ENCODE measurements at places on chromosomes 5 and 9.

- DNase-seq: no peak
Observed at GRCh38 chr5:122707796-122708195, 67.1 kb upstream of the SNX2 start.

DNA sequence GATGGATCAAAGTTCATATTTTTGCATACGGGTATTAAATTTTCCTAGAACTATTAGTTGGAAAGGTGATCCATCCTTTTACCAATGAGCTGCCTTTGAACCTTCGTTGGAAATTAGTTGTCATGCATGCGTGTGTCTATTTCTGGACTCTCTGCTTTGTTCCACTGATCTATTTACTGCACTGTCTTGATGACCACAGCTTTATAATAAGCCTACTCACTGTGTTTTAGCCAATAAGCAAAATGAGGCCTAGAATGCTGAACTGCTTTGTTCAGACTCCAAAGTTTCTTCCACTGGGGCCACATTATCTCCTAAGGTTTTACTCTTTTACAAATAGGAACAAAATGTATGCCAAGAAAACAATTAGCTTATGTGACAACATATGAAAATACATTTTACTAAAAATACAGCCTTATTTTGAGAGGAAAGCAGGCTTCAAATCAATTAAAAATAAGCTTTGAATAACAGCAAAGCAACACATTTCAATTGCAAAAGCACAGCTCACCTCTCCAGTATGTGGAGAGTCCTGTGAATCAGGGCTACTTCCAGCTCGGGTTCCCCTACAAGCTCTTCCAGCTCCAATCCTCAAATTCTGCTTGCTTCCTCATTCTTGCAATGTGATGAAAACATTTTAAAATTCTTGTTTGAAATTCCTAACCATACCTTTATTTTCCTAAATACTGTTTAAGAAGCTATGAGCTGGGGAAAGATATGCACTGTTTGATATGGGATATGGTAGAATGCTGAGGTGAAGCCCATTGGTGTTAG is 72.0 kb downstream of the RETREG1 start:
- peak; percentile 32 for DNase-seq

GRCh38 chr5:71744009-71744790 is 25.1 kb downstream of the CARTPT start:
- no peak for DNase-seq

DNA sequence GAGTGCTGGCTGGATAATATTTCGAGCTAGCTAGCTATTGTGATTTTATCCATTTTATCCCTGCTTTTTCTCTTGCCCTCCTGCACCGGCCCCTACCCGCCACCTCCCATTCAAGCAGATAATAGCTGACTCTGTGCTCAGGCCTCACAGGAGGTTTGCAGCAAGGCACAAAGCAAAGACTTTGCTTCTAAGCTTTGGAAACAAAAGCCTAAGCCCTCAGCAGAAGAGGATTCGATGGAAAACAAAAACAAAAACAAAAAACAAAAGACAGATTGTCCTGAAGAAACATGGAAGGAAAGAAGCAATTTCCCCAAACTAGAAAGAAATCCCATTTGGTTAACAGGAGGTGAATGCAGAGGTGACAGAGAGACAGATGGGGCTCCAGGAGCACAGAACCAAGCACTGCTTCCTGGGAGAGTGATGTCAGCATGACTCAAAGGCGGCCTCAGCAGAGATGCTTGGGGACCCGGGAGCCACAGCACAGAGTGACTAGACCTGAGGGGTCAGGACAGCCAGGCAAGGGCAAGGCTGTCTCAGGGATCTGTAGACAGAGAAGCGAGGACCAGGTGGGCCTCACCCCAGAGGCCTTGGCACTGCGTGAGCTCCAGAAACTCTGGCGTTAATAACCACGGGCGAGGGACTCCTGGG is 28.4 kb downstream of the MTX3 start:
- peak; percentile 32 for DNase-seq

GRCh38 chr9:131995382-131995781 is 84.3 kb downstream of the MED27 start:
- no peak for DNase-seq

- peak; percentile 50 for DNase-seq
Observed at GRCh38 chr5:43601454-43602260, 1.3 kb upstream of the NNT start.

GRCh38 chr5:59236986-59237385 is 654.1 kb downstream of the RAB3C start:
- peak; percentile 58 for DNase-seq

- peak; percentile 92 for DNase-seq
Observed at GRCh38 chr9:118961857-118962256, 407.4 kb downstream of the BRINP1 start.

GRCh38 chr5:160293901-160294561 is 18.3 kb downstream of the CCNJL start:
- DNase-seq: no peak

DNA sequence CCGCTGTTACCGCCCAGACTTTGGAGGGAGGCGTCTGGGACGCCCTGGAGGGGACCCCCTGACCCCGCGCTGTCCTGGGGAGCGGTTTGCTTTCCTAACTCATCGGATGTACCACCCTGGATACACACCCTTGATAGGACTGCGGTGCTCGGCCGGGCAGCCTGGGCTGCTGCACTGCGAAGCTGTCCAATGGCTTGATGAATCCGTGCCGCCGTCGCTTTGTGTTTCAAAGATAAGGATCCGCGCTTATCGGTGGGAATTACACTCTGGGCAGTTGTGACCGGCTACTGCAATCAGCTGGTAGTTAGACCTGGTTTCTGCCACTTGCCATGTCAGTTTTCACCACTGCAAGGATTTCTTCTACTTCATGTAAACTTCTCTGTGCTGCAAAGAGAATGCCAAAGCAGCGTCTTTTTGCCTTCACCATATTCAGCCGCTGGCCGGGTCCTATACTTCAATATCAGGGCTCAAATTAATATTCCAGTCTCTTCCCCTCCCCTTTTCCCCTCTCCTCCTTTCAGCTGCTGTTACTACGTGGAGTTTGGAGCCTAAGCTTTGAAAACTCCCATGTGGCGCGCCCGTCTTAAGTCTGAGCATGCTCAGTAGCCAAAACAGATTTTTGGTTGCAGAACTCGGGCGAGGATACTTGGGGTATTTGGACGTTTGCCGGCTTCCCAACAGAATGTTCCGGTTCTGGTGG is 727 bp downstream of the SMAD5 start:
- DNase-seq: peak; percentile 57

DNA sequence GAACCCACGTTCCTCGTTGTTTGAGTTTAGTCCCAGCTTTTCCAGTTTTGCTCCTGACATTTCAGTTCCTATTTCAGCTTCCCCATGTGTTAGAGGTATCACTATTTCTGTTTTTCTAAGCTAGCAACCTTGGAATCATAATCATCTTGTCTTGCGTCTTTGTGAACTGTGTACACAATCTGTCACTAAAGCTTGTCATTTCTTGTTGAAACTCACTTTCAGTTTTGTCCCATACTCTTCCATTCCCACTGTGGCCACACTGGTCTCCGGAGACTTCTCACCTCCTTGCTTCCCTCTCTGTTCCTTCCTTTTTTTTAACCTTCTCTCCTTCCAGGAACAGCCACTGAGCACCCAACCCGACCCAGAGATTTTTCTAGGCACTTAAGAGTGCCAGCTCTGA is 36.9 kb downstream of the TGFBR1 start:
- DNase-seq: no peak

DNA sequence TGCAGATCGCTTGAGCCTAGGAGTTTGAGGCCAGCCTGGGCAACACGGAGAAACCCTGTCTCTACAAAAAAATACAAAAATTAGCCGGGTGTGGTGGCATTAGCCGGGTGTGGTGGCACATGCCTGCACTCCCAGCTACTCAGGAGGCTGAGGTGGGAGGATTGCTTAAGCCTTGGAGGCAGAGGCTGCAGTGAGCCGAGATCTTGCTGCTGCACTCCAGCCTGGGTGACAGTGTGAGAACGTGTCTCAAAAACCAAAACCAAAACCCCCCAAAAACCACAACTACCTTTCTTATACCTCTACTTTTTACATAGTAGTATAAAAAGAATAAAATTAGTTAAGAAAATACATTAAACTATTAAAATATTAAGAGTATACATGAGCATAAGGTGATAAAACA is 121.2 kb downstream of the RAPGEF6 start:
- no peak for DNase-seq

- DNase-seq: no peak
Observed at GRCh38 chr9:92739346-92739970, 25.2 kb downstream of the BICD2 start.

DNA sequence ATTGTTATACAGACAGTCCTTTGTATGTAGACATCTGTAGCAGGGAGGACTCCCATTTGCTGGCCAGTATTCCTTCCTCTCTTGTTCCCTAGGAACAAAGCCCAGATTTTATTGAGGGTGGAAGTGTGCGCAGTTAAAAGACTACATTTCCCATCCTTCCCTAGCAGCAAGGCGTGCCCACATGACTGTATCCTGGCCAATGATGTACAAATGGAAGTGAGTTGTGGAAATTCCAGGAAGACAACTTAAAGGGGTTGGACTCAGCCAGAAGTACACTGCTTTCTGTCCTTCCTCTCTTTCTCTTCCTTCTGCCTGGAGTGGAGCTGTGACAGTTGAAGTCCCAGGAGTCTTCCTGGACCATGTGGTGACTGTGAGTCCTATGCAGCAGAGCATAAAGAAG is 89.0 kb downstream of the HRH2 start:
- no peak for DNase-seq

DNA sequence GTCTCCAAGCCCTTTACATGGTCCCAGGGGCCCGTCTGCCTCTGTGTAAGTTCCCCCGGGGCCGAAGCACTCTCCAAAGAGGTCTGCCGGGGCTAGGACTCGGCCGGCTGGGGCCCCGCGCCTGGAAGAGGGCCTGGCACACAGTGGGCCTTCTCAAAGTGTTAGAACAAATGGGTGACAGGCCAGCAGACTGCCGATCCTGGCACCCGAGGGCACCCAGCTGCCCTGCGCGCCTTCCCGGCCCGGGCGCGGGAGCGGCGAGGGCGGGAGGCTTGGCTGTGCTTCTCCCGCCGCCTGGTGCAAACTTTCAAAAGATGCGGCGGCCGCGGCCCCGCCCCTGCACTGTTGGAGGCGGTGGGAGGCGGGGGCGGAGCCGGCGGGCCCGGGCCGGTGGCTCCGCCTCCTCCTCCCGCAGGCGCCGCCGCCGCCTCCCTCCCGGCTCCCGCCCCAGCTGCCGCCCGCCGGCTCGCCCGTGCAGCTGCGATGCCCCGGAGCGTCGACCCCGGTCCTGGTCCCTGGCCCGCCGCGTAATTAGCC is at the start of gene NEURL1B:
NEURL1B (plus strand) TSS at position 442 of the 537 bp plus-strand sequence. CDS start 144 bp downstream, outside the sequence.
- DNase-seq: peak; percentile 10

- no peak for DNase-seq
Observed at GRCh38 chr9:89408628-89409101, 89.2 kb downstream of the SEMA4D start.

- DNase-seq: no peak
Observed at GRCh38 chr9:450057-450456, 235.4 kb downstream of the DOCK8 start.

GRCh38 chr5:10600626-10601245 is 36.9 kb downstream of the ANKRD33B start:
- DNase-seq: peak; percentile 11

- no peak for DNase-seq
Observed at GRCh38 chr5:148873690-148874485, 47.5 kb downstream of the ADRB2 start.

DNA sequence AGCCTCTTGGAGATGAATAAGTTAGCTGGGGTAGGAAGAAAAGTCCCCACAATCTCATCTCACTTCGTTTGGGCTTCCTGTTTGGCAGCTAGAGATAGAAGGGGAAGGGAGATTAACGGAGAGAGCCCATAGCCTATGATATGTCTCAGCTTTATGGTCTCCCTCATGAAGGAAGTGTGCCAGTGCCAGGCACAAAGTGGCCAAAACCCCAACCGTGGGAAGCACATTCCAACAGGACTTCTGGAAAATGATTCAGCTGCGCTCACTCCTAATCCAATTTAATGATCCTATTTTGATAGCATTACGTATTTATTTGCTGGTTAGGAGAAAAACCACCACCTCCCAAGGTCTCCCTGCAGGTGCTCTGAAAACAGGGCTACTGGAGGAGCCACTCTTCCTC is 303.1 kb upstream of the CLINT1 start:
- DNase-seq: no peak

- peak; percentile 39 for DNase-seq
Observed at GRCh38 chr5:57772512-57772911, 289.9 kb upstream of the ACTBL2 start.

DNA sequence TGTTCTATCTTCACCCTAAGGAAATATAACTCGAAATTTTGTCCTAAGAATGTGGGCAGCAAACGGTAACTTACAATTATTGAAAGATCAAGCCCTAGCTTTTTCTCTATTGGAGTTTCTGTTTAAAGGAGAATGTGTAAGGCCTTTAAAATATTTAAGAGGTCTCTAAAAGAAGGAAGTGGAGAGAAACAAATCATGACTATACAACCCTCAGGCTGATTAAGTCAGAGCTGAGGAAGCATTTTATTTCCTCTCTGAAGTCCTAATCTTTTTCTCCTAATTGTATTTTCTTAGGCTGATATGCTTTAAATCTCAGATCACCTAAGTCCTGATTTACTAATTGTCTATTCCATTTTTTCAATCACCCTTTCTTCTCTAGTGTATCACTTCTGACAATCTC is 1708.8 kb upstream of the C9orf72 start:
- no peak for DNase-seq

- DNase-seq: no peak
Observed at GRCh38 chr5:88488561-88488960, 219.9 kb upstream of the TMEM161B start.

GRCh38 chr9:6610073-6610472 is 35.5 kb downstream of the GLDC start:
- DNase-seq: no peak

- peak; percentile 9 for DNase-seq
Observed at GRCh38 chr9:78954286-78954685, 617.5 kb upstream of the TLE4 start.

- DNase-seq: no peak
Observed at GRCh38 chr5:50965654-50966375, 299.4 kb downstream of the PARP8 start.

DNA sequence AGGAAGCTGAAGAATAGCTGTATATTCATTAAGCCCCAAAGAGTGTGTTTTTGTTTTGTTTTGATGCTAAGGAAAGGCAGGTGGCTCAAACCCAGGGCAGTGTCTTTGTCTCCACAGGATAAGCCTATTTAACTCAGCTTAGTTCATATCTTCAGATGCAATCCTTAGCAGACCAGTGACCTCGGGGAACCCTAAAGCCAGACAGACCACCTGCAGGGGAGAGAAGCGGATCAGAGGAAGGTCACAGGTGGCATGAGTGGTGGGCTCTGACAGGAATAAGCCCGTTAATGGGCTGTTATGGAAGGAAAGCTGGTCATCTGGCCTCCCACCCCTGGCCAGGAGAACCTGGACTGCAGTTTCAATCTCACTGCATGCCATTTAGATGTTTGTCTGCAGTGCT is 30.8 kb downstream of the TAS2R1 start:
- DNase-seq: no peak

- no peak for DNase-seq
Observed at GRCh38 chr9:85425153-85425611, 316.6 kb downstream of the AGTPBP1 start.

GRCh38 chr5:10233505-10233904 is 16.2 kb downstream of the ATPSCKMT start:
- DNase-seq: peak; percentile 87

GRCh38 chr5:11293523-11293922 is 532.5 kb upstream of the DAP start:
- DNase-seq: no peak

- DNase-seq: no peak
Observed at GRCh38 chr9:83166372-83166771, 103.4 kb upstream of the RASEF start.

- DNase-seq: no peak
Observed at GRCh38 chr9:13330396-13331004, 51.0 kb upstream of the MPDZ start.

GRCh38 chr5:178297751-178298150 is 65.1 kb upstream of the PHYKPL start:
- no peak for DNase-seq

- DNase-seq: peak; percentile 31
Observed at GRCh38 chr5:167485061-167485774, 806.2 kb upstream of the WWC1 start.

Data from astrocyte (in vitro differentiated cells and primary cell).